ENCODE measurements at places on chromosomes 6 and 20. TPM values are rescaled to one million over a fixed set of nuclear protein-coding genes. Genes with fewer than 3 reads are reported as not detected.

The PRIM2 gene
- total RNA-seq: 17.2 TPM

The OPRM1 gene
- total RNA-seq: not detected

The DEFB132 gene
- total RNA-seq: not detected

DNA sequence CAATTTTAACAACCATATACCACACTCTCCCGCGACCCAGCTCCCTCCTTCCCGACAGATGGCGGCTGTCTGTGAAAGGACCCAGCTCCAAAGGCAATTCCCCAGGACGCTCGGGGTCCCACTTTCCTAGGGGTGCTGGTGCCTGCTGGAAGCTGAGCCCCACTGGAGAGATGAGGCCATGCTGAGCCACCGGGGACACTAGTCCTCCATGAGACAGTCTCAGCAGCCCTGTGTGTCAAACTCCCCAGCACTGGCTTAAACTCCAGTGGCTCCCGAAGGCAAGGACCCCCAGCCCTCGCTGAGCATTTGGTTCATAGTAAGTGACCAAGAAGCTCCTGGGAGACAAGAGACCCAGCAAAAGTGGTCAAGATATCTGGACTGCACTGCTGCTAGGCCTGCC, 52.1 kb downstream of the SLC2A10 start:
- DNase-seq: no peak

DNA sequence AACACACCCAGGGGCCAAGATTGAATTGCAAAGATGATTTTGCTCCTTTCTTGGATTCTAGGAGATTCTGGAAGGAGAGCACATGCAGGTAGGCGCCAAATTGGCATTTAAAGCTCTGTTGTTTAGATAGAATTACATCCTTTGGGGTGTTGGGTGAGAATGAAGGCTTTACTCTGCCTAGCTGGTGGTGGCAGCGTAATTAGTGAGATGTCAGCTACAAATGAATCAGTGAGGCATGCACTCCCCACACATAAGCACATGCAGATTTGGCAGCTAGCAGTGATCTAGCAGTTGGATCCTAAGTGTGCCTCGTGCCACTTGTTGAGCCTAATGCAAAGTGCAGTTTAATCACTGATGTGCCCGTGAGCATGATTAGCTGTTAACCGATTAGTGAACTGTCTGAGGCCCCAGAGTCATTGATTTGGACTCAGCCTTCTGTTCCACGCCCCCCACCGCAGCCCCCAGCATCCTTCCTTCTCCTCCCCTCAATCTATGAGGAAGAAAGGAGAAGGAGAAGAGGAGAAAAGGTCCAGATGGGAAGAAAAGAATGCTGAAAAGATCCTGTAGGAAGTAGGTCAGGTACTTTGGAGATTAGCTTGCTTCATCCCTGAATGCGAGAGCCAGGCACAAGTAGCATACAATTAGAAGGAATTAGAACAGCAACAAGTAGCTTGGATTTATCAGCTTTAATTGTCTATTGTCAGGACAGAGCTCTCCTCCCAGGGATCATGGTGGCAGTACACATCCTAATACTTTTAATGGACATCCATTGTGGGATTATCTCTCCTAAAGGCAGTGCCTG, 6.0 kb upstream of the PRDM1 start:
- no peak for DNase-seq

Measured in skin of body (tissue), 3 donors.